ENCODE measurements at places on chromosomes 7 and 10.

DNA sequence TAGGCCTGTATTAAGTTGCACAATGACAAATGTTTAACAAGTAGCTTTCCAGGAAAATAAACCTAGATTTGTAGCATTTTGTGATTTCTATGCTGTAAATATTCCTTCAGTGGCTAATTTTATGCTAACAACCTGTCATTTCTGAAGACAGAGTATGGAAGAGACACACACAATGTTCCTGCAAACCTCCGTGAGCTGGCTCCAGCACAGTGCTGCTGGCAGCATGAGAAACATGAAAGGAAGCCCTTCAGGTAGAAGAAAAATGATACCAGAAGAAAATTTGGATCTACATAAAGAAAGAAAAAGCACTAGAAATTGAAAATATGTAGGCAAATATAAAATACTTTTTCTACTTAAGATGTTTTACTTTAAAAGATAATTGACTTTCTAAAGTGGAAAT lies 69.5 kb upstream of the CTTNBP2 start:
- DNase-seq: no peak

DNA sequence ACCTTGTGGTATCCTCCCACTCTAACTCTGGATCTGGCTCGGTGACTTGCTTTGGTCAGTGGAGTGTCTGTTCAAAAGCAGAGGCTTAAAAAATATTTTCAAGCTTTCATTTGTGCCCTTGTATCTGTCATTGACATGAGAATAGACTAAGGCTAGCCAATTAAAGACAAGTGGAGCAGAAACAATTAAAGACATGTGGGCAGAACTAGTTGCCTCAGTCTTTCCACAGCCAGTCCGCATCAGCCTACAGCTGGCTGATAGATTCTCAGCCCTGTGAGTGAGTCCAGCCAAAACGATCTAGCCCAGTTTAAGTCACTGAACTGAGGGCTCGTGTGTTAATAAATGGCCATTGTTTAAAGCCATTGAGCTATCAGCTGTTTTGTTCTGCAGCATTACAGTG lies 185.2 kb upstream of the DGKB start:
- DNase-seq: no peak

DNA sequence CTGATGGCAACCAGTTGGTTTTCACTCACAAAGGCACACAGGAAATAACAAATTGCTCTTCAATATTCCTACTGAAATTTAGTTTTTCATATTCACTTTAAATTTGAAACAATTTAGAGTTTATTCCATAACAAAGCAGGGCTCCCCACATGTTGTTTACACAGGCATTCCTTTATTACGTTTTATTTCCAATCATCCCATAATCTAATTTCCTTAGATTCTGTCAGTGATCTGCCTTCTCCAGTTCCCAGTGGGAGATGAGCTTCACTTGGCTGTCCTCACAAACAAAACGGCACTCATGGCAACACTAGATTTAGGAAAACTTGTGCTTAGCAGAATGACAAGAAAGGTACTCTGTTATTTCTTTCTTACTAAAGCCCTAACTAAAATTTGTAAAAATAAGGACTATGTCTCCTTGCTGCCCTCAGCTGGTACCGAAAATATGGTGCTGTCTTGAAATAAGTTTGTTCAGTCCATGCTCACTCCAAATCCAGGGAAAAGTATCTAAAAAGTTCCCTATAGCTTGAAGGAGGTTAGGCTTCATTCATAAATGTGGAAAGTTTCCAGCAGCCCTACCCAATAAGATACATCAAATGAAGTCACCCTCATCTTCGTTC lies 23.0 kb downstream of the PHYH start:
- no peak for DNase-seq

DNA sequence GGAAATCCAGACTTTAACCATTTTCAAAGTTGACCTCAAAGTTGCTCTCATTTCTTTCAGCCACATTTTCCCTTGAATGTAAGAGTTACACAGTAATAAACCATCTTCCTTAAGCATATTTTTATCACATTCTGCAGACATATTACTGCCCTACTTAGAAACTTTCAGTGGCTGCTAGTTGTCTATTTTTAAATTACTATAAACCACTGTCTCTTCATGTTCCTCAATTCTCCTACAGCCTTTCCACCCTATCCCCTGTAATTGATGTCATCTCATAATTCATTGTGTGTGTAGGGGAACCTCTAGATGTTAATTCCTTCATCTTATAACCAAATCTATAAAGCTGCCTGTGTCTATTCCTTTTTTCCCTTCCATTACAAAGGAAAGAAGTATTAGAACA lies 78.1 kb upstream of the STRIP2 start:
- no peak for DNase-seq

- DNase-seq: no peak
These were observed 73.7 kb downstream of the PLPP4 start for GRCh38 chr10:120530699-120531098.

- DNase-seq: no peak
These were observed 317.4 kb upstream of the ZNF32 start for GRCh38 chr10:43965918-43966570.

DNA sequence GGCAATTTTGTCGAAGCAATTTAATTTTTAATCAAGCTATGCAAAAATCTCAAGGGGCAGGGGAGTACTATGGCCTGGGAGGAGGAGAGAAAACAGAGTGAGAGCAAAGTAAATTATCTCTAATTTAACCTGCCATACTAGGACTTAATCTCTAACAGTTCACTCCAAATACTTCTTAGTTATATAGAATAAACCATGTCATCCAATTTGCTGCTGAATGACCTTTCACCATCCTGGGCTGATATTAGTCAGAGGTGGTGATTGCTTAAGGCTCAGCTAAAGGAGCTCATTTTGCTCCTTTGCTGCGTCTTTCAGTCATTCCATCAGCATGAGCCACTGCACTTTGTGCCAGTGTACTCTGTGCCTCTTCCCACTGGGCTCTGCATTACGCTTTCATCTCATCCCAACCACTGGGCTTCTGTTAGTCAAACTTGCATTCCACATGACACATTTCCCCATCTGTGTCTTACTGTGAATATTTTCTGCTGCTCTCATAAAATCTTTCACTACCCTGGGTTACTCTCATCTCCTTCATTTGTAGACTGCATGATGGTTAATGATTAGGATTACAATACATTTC lies 84.3 kb downstream of the CD36 start:
- peak; percentile 94 for DNase-seq

DNA sequence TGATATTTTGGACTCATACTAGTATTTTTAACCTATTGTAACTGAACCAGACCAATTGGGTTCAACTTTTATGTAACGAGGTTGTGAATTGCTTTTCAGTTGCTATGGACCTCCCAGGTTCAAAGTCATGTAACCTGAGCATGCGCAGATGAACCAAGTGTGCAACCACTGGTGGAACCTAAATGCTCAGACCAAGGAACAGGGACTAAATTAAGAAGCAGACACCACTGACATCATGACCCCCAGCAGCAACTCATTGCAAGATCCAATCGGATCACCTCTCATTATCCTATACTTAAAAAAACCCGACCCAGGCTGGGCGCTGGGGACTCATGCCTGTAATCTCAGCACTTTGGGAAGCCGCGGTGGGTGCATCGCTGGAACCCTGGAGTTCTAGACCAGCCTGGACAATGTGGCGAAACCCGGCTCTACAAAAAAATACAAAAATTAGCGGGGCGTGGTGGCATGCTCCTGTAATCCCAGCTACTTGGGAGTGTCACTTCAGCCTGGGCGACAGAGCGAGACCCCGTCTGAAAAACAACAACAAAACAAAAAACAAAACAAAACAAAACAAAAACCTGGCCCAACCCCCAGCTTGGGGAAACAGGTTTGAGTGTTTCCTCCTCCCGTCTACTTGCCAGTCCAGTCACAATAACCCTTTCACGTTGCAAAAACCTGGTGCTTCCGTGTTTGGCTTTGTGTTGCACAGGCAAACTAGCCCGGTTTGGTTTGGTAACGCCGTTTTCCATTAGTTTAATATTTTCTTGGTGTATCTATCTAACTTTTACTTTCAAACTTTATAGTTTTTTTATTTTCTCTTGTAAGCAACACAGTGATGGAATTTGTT lies 11.3 kb upstream of the ZNF518A start:
- DNase-seq: peak; percentile 89

GRCh38 chr10:104642658-104643302 lies 1.7 kb downstream of the SORCS3 start:
- DNase-seq: no peak

DNA sequence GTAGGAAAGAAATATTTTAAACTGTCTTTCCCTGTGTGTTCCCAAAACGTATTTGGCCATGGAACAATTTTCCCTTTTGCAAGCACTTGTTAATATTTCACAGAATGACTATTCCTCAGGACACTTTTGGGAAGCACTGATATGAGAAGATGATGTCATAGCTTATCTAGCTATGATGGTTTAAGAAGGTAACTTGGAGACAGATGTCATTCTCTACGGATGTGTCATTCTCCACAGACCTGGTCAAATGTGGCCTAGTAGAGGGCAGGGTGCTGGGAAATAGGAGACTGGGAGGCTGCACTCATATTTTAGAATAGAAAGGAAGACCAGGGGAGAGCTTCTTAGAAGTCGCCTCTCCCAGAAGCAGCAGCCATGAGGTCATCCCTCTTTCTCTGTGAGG lies 220.7 kb upstream of the GLI3 start:
- no peak for DNase-seq

GRCh38 chr10:5563321-5563961 lies 38.7 kb downstream of the CALML3 start:
- no peak for DNase-seq

GRCh38 chr10:12950583-12951128 lies 50.9 kb downstream of the CCDC3 start:
- DNase-seq: no peak

Data from LoVo (cell line).